Right cardiac atrium (tissue), 5 donors: ENCODE measurements at places on chromosomes 1 and 21. TPM values are rescaled to one million over a fixed set of nuclear protein-coding genes. Genes with fewer than 3 reads are reported as not detected.

Gene SLC2A5
- 2.6 TPM for total RNA-seq

DNA sequence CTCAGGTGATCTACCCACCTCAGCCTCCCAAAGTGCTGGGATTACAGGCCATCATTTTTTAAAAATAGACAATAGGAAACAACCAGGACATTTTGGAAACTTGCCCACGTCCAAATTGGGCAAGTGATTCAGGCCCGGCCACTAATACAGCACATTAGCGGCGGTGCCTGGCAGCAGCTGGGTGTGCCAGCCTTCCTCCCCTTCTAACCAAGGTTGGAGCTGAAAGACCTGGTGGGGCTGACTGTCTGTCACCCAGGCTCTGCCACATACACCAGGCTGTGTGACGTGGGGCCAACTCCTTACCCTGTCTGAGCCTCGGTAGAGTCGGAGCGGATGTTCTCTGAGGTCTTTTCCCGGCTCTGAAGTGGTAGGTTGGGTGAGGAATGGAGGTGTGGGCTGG, 29.6 kb upstream of the TMEM51 start:
- DNase-seq, result no peak

DNA sequence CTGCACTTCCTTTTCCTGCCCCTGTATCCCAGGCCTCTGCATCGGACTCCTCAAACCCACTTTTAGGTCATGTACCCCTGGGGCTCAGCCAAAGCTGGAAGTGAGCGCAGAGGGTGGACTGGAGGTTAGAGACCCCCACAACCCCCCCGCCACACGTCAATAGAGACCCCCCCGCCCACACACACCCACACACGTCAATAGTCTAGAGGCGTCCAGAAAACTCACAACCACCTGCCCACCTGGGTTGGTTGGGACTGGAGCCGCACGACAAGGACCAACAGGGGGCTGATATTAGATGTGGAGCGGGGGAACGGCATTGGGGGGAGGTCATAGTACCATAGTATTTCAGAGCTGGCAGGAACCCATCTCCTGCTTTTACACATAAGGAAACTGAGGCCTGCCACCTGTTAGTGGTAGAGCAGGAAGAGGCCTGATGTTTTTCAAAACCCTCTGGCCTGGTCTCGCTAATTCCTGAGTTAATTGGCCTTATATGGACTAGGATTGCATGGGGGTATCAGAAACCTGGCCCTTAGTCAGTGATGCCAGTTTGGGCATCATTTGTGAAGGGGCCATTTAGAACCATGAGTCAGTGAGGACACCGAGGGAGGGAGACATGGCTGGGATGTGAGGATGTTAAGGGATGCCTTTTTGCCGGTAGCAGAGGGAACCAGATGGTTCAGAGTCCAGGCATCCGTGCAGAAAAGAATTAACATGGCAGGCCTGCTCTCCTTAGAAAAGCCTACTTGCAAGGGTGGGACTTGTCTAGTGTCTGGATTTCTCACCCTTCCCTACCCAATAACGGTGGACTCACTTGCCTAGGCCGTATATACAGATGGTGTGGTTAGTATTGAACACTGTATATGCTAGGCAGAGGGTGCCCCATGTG, 1.1 kb downstream of the NENF start:
- no peak for DNase-seq

DNA sequence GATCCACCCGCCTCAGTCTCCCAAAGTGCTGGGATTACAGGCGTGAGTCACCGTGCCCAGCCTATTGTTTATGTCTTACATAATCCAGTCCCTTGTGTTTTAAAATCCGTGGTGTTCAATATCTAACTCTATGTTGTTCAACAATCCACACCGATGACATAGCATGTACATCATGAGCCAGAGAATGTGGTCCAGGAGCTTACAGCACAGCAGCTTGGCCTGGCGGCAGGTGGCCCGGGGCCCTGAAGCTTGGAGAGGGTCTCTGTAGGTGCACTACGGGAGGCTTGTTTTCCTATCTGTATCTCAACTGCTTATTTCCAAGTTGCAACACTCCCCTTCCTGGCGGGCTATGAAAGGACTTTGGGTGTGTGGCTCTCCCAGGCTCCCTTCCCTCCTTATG, 138.4 kb downstream of the ADSS2 start:
- DNase-seq, result no peak

Gene GBP5
- total RNA-seq, result 0.75 TPM

- peak; percentile 66 for DNase-seq
These were observed 4.8 kb downstream of the MX2 start for GRCh38 chr21:41366522-41367151.

Gene OR2M4
- not detected for total RNA-seq

DNA sequence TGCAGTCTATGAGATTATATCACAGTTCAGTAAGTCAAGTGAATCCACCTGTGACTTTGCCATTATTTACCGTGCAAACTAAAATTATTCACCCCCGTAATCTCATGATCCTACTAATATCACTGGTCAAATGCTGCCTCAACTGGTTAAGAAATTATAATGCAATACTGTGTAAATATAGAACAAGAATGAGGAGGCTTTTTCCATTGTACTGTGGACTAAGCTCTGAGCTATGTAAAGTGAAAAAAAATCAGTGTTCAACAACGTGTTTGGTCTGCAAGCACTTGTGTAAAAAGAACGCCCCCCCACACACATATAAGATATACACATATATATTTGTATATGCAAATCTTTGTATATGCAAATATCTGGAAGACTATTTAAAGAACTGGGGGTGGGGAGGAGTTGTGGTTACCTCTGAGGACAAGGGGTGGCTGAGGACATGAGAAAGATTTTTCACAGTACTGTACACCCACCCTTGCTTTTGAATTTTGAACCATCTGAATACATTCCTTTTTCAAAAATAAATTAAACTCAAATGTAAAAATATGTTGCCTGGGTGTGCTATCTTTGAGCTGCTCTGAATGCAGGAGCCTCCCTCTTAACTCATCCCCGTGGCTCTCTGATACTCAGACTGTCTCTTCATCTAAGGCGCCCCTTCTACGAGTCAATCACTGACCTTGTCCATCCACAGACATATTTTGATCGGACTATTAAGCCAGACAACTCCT, 57.0 kb downstream of the PTP4A2 start:
- DNase-seq, result no peak

GRCh38 chr1:33433509-33434362, 2.8 kb upstream of the PHC2 start:
- DNase-seq, result peak; percentile 22

Gene C1orf185
- total RNA-seq, result not detected

GRCh38 chr1:226217273-226217672, 6.2 kb upstream of the MIXL1 start:
- no peak for DNase-seq

Gene PRPF38B
- total RNA-seq, result 18.3 TPM

Gene GJA5
- total RNA-seq, result 133 TPM

Gene PBX1
- 75.7 TPM for total RNA-seq

DNA sequence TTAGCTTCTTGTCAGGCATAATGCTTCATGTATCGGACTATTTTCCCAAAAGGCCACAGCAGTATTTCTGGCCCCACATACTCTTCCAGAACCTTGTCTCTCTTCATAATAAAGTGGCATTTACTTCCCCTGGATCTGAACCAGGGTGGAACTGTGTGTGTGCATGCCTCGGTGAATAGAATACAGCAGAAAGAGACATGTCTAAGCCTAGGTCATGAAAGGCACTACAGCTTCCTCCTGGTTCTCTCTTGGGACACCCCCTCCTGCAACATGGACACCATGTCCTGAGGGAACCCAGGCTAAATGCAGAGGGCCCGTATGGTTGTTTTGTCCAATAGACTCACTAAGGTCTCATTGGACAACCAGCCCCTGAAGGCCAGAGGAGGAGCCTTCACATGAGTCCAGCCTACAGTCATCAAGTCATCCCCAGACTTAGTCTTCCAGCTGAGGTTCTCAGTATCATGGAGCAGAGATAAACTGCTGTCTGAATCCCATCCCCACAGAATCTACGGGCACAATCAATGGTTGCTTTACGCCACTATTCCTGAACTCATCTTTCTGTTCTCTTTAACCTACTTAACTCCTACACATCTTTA, 35.0 kb downstream of the USP24 start:
- no peak for DNase-seq

- no peak for DNase-seq
These were observed 1812.2 kb downstream of the BRINP3 start for GRCh38 chr1:188665477-188665876.

Gene PTTG1IP
- total RNA-seq, result 206 TPM

Gene DENND1B
- total RNA-seq, result 27.4 TPM

Gene TRIM17
- 0.83 TPM for total RNA-seq

GRCh38 chr1:178361847-178362246, 134.9 kb downstream of the CLEC20A start:
- no peak for DNase-seq

GRCh38 chr1:29457496-29458368, 221.4 kb downstream of the PTPRU start:
- no peak for DNase-seq

DNA sequence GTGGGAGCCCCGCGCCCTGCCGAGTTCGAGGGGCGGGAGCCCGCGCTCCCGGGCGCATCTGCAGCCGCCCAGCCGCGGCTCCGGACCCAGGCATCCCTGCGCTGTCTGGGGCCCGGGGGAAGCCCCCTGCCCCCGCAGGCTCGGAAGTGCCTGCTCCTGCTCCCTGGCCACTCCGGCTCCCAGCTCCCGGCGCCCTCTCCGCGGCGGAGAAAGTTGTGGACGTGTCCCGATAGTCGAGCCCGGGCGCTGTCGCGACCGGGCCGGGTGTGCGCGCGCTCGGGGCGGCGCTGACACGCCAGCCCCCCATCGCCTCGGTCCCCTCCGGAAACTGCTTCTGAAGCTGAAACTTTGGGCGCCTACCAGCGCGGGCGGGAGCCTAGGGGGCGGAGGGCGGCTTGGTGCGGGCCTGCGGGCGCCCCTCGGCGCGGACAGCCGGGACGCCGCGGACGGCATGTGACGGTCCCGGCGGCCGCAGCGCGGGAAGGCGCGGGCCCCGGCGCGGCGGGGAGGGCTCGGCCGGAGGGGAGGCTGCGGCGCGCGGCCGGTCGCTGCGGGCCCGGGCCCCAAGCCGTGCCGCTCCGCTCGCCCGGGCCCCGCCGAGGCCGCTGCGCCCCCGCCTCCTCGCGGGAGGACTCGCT, 515 bp downstream of the MAN1C1 start:
- peak; percentile 70 for DNase-seq

DNA sequence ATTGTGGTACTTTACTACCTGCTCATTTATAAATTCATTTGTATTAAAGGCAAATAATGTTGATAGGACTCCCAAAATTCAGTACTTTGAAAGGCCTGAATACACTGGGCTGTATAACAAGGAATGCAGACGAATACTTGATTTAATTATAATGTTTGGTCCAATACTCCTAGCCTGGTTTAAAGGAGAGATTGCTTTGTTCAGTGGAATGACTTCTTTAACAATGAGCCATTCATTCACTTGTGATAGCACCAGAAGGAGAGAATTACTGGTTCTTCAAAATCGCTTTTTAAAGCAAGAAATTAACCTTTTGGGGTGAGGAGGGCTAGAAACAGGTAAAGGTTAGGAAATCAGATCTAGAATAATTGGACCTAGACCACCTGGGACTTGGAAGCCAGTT, 28.3 kb upstream of the ENAH start:
- DNase-seq, result no peak

- DNase-seq, result no peak
These were observed 15.9 kb upstream of the OSBPL9 start for GRCh38 chr1:51600965-51601364.

- no peak for DNase-seq
These were observed 82.1 kb upstream of the ARHGAP29 start for GRCh38 chr1:94319319-94320102.
